Jurkat, Clone E6-1 (cell line): ENCODE measurements at places on chromosomes 6 and 20.
A peak's percentile ranks its signal among the peaks of the same experiment; 100 is the strongest.

- DNase-seq: no peak
Observed at GRCh38 chr6:133504761-133505160, 263.6 kb downstream of the EYA4 start.

GRCh38 chr6:25944688-25945574 lies 14.4 kb upstream of the SLC17A2 start:
- DNase-seq: no peak

- no peak for DNase-seq
Observed at GRCh38 chr6:107496892-107497684, 7.2 kb downstream of the SOBP start.

GRCh38 chr6:6851059-6851948 lies 256.5 kb upstream of the RREB1 start:
- DNase-seq: no peak

- DNase-seq: no peak
Observed at GRCh38 chr20:3010985-3011723, 32.3 kb upstream of the GNRH2 start.

DNA sequence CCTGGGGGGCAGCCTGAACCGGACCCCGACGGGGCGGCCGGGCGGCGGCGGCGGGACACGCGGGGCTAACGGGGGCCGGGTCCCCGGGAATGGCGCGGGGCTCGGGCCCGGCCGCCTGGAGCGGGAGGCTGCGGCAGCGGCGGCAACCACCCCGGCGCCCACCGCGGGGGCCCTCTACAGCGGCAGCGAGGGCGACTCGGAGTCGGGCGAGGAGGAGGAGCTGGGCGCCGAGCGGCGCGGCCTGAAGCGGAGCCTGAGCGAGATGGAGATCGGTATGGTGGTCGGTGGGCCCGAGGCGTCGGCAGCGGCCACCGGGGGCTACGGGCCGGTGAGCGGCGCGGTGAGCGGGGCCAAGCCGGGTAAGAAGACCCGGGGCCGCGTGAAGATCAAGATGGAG lies 636 bp downstream of the SRF start:
- DNase-seq: no peak

- no peak for DNase-seq
Observed at GRCh38 chr6:84348801-84349200, 121.4 kb upstream of the CEP162 start.

- DNase-seq: peak; percentile 50
Observed at GRCh38 chr6:18997375-18997826, 610.3 kb downstream of the RNF144B start.

DNA sequence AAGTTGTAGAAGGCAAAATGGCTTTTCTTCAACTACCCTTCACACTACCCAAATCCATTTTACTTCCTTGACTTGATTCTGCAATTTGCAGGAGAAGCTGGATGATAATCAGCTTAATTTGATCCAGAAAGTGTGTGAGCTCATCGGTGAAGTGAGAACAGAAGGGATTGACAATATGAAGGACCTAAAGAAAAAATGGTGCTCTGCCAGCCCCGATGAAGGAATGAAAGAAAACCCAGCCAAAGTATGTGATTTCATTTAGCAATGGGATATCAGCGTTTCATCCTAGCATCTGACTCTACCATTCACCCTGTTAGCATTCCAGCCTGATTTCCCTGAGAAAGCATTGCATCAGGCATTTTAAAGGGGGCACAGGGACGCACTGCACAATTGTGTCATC lies 41.5 kb downstream of the CD164 start:
- no peak for DNase-seq

GRCh38 chr6:4902363-4902762 lies 101.5 kb downstream of the RPP40 start:
- no peak for DNase-seq

GRCh38 chr6:17258749-17259148 lies 22.4 kb upstream of the RBM24 start:
- no peak for DNase-seq

GRCh38 chr6:137879885-137880745 lies 13.1 kb downstream of the TNFAIP3 start:
- DNase-seq: no peak

DNA sequence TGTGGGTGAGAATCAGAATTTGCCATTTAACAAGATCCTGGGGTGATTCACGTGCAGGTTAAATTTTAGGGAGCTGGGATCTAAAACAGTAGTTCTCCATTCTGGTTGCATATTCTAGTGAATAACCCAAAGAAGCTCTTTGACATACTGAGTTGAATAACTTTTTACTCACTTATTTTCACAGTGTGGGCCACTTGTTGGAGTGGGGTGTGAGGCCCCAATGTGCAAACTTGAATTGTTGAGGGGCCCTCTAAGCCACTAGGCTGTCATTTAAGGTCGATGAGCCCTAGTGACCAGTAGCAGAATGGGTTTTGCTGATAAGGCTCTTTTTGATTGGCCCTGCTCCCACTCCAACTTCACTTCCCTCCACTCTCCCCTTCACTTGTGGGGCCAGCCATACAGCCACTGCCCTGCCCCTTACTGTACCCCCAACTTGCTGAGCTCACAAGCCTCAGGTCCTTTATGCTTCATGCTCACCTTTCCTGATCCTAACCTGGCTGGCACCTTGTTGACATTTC lies 33.6 kb upstream of the RIPOR2 start:
- DNase-seq: no peak

- no peak for DNase-seq
Observed at GRCh38 chr6:6975459-6976111, 132.2 kb upstream of the RREB1 start.

GRCh38 chr6:70415660-70416059 lies 2.4 kb downstream of the FAM135A start:
- no peak for DNase-seq

GRCh38 chr20:3314391-3314790 lies 75.4 kb upstream of the SLC4A11 start:
- DNase-seq: no peak

- peak; percentile 78 for DNase-seq
Observed at GRCh38 chr20:45044084-45044573, 56.8 kb downstream of the KCNS1 start.

GRCh38 chr6:84260196-84260595 lies 32.8 kb upstream of the CEP162 start:
- DNase-seq: no peak
